ENCODE measurements at places on chromosomes 3 and 15.

- no peak for DNase-seq
These were observed 499.0 kb downstream of the PYDC2 start for GRCh38 chr3:191959876-191960413.

DNA sequence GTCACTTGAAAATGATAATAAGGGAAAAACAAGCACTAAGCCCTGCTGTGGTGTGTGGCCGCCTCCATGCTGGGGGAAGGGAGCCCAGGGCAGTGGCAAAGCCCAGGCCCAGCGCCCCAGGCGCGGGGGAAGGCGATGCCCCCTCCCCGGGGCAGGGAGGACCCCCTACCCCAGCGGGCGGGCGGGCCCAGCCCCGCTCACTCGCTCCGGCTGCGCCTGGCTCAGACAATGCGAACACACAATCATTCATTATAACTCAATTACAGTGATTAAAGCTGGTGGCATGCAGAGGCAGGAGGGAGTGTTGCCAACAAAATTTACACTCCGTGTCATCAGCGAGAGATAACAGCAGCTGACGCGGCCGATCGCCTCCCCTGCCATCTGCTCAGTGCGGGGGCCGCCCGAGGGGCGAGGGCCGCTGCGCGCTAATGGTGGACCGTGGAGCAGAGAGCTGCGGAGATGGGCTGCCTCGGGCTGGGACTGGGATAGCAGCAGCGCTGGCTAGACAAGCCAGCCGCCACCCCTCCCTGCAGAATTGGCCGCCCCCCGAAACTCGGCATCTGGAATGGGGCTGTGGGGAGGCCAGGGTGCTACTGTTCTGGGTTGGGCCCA lies 64.1 kb downstream of the TLE3 start:
- peak; percentile 60 for DNase-seq

DNA sequence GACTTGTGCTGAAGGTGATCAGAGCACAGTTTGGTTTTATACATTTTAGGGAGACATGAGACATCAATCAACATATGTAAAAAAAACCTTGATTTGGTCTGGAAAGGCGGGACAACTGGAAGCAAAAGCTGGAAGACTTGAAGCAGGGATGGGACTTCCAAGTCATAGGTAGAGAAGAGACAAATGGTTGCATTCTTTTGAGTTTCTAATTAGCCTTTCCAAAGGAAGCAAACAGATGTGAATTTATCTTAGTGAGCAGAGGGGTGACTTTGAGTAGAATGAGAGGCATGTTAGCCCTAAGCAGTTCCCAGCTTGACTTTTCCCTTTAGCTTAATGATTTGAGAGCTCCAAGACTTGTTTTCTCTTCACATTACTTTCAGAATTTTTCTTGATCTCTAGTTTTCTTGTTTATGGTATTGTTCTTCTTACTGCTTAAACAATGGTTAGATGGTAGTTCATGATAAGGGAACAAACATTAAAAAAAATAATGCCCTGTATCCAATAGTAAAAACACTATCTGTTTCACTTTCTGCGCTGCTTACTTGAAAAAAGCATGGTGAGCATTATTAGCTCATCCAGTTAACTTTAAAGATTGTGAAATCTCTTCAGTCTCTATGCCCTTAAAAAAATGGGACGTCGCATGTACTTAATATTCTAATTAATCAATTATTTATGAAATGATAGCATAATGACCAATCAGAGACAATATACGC lies 48.5 kb upstream of the BCHE start:
- DNase-seq, result no peak

DNA sequence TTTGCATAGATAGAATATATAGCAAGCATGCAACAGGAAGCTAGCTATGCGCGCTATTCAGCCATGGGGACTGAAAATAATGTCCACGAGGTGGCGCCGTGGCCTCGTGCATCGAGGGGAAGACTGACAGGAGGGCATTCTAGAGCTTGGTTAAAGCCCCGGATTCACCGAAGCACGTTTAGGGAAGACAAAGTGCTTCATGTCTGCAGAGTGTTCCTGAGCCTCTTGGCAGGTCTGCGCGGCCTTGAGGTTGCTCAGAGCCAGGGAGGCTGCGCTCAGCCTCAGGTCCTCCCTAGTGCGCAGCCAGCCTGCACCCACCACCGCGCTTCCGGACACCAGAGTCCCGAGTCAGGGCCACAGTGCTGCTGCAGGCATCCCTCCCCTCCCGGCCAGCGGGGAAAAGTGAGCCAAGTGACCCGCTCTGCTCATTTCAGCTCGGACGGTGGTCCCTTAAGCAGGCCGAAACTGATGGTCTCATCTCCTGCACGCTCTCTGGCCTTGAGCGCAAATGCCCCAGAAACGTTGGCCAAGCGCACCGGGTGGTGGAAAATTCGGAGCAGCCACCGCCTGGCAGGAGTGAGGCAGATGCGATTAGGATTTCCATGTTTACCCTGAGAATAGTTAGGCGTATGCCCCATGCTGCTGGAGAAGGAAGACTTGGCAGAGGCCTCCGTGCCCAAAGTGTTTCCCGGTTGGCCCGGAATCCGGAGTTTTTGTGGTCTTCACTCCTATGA lies 24.8 kb downstream of the GABRA5 start:
- peak; percentile 84 for DNase-seq

- DNase-seq, result no peak
These were observed 2.2 kb upstream of the SLC12A8 start for GRCh38 chr3:125214738-125215137.

DNA sequence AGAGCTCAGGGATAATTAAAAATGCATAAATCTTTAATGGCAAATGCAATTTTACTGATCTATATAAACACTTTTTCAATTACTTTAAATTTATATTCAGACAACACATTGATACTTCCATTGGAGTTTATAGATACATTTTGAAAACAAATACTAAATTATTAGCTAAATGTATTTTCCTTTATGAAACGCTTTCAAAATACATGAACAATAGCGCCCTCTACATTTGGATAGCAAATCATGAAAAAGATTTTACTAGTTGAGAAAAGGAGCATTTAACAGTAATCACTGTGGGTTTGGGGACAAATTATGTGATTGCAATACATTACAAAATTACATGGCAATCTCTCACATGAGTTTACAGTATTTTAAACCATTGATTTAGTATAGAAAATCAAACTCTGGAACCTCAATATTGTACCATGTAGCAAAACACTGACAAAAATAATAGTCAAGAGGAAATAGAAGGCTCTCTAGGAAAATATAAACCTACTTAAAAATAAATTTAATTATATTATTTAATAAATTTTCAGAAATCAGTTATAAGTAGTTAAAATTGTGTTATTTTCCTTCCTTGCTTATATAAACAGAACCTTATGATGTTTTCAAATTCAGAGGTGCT lies 207.9 kb downstream of the ZIC1 start:
- DNase-seq, result no peak

- DNase-seq, result no peak
These were observed 37.8 kb upstream of the LSAMP start for GRCh38 chr3:116483135-116483534.

- no peak for DNase-seq
These were observed 94.9 kb downstream of the ST6GAL1 start for GRCh38 chr3:187025254-187025655.

DNA sequence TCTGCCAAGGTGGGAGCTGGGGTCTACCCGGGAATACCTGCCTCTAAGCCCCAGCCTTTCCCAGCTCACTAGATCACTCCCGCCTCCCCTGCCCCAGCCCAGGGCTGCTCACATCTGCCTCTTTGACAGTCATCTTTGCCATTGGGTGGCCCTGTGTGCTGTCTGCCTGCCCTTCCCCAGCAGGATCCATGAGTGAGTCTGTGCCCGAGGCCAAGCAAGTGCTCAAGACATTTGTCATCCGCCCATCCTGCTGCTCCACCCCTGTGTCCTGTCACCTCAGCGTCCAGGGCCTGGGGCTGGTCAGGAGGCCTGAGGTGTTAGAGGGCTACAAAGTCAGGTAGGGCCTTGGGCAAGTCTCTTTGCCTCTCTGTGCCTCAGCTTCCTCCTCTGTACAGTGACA lies 89.4 kb downstream of the LSM3 start:
- DNase-seq, result no peak

GRCh38 chr3:171821044-171821443 lies 10.8 kb upstream of the PLD1 start:
- no peak for DNase-seq

GRCh38 chr3:115808816-115809215 lies 185.5 kb downstream of the GAP43 start:
- no peak for DNase-seq

DNA sequence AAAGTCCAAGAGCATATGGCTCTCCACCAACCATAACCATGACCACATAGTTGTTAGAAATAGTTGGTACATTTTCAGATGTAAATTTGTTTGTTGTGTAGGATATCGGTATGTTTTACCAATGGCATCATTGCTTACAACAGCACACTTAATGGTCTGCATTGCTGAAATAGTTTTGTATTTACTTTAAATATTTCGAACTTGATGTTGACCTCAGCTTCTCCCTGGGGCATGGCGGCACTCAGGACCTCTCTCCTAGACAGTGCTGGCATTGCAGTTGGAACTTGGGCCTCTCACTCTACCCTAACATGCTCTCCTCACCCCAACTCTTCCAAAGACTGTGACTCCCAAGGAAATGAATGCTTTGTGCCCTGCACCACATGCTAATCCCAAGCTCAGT lies 5.0 kb downstream of the SLC22A13 start:
- no peak for DNase-seq

GRCh38 chr3:72145506-72146380 lies 360.8 kb upstream of the PROK2 start:
- peak; percentile 70 for DNase-seq

DNA sequence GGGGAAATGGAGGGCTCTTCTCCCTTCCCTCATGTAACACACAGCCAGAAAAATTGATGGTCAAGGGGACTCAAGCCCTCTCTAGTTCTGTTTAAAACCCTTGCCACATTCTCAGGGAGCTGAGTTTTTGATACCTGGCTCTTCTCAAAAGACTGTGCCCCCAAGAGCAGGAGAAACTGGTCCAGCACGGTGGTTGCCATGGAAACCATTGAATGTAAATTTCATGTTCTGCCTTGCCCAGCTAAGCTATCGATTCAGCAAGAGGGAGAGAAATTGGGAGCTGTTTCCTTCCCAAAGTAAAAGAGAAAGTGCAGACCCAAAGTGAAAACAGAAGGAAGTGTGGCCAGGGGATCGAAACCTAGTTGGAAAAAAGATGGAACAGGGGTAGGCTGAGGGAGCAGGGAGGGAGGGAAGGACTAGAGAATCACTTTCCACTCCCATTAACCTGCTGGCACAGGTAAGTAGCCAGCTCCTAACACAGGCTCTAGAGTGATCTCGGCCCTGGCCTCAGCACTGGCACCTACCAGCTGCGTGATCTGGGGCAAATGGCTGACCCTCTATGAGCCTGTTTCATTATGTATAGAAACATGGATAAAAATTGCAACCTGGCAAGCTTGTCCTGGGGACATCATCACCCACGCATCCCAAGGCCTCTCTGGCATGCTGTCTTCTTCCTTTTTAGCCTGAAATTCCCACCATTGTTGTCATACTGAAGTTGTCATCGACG lies 140.9 kb downstream of the TPRA1 start:
- DNase-seq, result no peak

DNA sequence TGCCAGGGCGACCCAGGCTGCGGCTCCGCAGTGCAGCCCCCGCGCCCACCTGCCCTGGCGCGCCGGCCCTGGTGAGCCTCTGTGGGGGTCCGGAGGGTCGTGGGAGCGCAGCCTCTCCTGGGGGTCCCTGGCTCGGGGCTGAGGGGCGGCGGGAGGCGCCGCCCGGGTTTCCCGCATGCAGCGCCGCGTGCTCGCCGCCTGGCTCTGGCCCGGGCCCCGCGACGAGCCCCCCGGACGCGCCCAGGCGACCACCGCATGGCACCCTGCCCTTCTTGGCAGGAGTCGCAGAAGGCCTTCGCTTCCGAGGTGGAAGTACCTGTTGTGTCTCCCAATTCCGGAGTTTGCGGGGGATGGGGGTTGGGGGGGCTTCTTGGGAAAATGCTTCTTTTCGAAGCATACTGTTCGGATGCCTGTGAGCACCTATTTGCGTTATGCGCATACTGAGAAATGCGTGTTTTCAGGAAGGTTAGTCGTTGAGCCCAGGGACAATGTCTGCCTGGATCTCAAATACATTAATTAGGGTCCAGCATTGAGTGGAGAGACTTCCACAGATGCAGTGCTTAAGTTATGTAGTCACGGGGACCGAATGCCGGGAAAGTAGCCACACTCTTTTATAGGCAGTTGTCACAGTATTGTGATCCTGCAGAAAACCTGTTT lies 1.3 kb downstream of the GABRA5 start:
- no peak for DNase-seq

- no peak for DNase-seq
These were observed 201.8 kb downstream of the CNTN6 start for GRCh38 chr3:1294586-1294985.

GRCh38 chr3:3919316-3919715 lies 120.1 kb downstream of the LRRN1 start:
- DNase-seq, result no peak

All from left hindlimb (tissue), 1 donor.